ENCODE measurements at places on chromosomes 11 and 22. TPM values are rescaled to one million over a fixed set of nuclear protein-coding genes. Genes with fewer than 3 reads are reported as not detected.

Gene FGF4
- not detected for total RNA-seq

Gene DBX1
- total RNA-seq = not detected

DNA sequence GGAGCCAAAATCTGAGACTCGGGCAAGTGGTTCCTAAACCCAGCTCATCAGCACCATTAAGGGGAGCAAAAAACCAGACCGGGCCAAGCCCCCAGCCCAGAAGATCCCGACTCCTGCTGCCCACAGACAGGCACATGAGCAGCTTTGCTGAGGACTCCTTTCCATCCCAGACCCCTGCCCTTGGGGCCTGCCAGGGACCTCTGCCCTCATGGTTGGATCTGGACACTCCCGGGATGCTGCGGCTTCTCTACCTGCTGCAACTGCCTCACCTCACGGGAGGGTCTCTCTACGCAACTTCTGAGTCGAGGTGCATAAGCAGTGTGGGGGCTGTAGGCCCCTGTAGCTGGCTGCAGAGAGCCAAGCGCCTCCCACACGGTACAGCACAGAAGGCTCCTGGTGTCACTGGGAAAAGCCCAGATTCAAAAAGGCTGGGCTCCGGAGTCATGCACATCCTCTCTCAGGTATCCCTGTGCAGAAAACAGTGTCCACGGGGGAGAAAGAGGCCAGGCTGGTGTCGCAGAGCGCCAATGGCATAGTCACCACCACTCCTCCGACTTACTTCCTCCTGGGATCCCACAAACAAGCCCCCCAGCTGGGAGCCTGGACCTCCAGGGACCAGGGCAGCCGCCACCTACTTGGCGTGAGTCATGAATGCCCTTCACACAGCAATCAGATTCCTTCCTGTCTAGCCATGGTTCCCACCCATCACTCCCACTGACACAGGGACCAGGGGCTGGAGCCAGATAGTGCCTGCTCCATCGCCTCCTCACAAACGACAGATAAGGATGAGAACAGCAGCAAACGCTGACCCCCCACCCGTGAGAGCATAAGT, 122.1 kb downstream of the BCR start:
- DNase-seq = peak; percentile 48

GRCh38 chr22:49186293-49186692, 641.4 kb downstream of the BRD1 start:
- no peak for DNase-seq

DNA sequence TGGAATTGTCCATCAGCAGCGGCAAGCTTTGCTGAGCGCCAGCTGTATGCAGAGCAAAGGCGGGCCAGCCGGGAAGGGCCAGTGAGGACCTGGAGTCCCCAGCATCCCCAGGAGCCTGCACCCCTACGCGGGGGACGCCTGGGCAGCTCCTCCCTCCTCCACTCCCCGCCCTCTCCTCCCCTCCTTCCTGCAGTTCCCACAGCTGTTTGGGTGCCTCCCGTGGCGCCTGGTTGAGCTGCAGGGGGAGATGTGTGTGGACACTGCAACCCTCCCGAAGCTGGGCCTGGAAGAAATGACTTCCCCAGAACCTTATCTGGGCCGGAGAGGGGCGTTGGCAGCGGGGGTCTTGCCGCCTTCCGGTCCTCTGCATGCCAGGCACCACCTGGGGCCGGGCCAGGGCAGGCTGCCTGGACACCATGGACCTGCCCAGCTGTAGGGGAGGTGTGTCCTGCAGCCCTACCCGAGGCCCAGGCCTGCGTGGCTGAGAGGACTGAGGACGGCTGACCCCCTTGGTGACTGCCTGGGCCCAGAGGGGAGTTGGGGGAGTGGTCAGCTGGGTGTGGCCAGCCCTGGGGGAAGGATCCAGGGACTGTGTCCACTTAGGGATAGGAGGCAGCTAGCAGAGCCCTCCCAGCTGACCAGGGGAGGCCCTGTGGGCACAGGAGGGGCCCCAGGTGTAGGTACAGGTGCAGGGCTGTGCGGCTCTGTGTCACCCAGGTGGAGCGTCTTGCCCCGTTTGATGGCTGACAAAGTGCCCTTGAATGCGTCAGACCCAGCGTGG, 16.8 kb upstream of the MUC6 start:
- peak; percentile 18 for DNase-seq

DNA sequence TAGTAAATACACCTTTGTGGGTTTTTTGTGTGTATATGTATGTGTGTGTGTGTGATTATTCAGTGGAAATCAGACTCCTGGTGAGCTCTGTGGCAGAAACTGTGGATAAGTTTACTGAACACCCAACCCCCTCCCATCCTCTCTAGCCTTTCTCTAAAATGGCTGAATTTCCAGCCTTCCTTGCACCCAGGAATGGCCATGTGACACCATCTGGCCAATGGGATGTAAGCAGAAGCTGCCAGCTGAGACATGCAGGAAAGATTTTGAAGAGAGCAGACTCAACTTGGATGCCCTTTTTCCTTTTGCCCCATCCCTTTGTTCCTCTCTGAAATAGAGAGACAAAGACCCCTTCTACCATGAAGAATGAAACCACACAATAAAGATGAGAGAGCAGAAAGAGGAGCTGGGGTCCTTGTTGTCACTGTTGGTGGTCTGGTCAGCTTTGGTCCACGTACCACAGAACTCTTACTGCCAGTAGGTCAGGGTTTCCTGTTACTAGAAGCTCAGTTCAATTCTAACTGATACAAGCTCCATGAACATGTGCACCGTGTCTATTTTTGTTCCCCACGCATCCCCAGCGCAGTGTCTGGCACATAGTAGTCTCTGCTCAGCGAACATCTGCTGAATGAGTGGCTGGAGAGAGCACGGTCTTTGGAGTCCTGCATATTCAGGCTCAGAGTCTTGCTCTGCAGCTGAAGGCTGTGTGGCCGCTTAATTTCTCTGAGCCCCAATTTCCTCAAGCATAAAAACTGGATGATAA, 57.5 kb downstream of the SEZ6L start:
- no peak for DNase-seq

Gene DYNC2H1
- 7.2 TPM for total RNA-seq

- DNase-seq = no peak
Observed at GRCh38 chr11:103210543-103210942, 101.3 kb downstream of the DYNC2H1 start.

Gene FOLH1
- 0.53 TPM for total RNA-seq

DNA sequence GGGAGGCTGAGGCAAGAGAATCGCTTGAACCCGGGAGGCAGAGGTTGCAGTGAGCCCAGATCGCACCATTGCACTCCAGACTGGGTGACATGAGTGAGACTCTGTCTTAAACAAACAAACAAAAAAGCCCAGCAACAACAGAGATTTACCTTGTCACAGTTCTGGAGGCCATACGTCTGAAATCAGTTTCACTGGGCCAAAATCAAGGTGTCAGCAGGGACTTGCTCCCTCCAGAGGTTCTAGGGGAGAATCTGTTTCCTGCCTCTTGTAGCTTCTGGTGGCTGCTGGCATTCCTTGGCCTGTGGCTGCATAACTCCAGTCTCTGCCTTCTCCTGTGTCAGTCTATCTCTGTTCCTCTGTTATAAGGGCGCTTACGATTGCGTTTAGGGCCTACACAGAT, 1.5 kb downstream of the DDX10 start:
- DNase-seq = no peak

DNA sequence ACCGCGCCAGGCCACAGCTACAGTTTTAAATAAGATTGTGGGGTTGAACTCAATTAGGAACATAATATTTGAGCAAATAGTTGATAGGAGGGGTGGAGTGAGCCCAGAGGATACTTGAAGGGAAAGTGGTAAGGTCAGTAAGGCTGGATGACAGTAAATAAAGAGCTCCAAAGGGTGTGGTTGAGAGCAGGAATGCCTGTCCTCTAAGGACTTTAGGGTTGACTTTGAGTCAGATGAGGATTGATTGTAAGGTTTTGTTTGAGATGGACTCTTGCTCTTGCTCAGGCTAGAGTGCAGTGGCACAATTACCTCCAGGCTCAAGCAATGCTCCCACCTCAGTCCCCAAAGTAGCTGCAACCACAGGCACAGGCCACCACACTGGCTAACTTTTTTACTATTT, 2.4 kb downstream of the FOXR1 start:
- DNase-seq = no peak

Gene SEC14L6
- 0.08 TPM for total RNA-seq

Gene NNMT
- 298 TPM for total RNA-seq

Gene ZC3H12C
- total RNA-seq = 12.5 TPM

GRCh38 chr11:5938603-5938965, 3.5 kb upstream of the OR56A3 start:
- DNase-seq = no peak

- peak; percentile 64 for DNase-seq
Observed at GRCh38 chr11:125167292-125167953, 2.9 kb downstream of the PKNOX2 start.

GRCh38 chr11:1692708-1693326, 4.2 kb upstream of the KRTAP5-6 start:
- DNase-seq = no peak

Gene FOLR2
- total RNA-seq = 24.0 TPM

DNA sequence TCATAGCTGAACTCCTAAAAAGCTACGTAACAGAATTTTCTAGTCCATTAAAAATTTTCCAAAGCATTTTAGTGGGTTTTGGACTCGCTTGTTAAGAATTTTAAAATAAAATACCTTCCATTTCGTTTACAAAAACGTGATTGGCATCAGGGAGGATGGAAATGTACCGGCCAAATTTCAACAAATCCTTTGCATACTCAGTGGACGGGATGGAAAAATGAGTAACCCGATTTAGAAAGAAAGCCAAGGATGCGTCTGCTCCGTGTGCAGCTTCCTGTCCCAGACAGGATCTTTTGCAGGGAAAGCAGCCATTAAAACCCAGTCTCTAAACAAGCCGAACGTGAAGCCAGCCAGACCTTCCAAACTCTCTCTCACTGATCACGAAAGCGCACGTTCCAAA, 15.6 kb downstream of the TMEM184B start:
- no peak for DNase-seq

Gene DDX25
- 0.21 TPM for total RNA-seq

GRCh38 chr11:74769055-74769707, 20.5 kb downstream of the RNF169 start:
- DNase-seq = no peak

DNA sequence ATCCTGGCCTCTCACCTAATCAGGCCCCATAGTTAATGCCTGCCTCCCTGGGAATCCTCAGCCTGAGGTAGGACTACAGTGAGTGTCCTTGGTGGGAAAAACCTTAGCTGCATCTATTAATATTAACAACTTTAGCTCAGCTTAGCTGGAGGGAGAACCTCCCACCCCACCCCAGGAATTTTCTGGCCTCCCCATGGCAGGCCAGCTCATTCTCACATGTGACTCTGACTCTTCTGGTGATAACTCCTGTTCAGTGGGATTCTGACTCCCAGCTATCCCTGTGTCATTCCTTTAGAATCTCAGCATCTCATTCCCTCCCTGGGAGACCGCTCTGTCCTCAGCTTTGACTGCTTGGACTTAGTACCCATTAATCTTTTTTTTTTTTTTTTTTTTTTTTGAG, 14.5 kb downstream of the ART5 start:
- DNase-seq = no peak

Gene MYO7A
- total RNA-seq = 11.1 TPM

DNA sequence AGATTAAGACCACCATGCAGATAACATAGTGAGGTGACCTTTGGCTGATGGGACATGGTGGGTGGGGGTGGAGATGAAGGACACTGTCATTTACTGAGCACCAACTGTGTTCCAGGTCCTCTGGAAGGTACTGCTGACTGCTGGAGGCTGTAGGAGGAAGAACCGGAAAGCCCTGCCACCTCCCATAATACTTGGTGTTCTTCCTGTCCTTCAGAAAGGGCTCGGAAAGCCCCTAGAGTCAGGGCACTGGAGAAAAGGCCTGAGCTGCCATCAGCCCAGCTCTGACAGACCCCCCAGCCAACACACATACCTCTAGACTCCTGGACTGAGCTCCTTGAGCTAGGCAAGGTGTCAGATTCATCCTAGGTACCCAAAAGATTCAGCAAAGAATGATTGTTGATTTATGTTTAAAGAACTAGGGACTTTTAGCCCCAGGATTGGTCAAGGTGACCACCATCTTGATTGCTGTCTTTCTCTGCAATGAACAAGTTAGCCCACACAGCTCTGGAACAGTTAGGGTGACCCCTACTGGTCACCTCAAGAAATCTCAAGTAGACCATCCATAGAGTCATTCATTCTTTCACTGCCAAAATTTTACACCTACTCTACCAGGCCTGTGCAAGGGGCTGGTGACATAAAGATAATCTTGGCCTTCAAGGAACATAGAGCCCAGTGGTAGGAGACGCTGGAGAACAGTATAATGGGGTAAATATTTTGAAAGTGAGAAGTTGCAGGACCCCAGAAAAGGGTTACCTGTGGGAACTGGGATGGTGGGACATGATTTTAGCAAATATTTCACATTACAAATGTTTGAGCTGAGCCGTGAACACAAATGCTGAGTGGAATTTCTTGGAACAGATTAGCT, 39.4 kb downstream of the IRAG1 start:
- DNase-seq = no peak

DNA sequence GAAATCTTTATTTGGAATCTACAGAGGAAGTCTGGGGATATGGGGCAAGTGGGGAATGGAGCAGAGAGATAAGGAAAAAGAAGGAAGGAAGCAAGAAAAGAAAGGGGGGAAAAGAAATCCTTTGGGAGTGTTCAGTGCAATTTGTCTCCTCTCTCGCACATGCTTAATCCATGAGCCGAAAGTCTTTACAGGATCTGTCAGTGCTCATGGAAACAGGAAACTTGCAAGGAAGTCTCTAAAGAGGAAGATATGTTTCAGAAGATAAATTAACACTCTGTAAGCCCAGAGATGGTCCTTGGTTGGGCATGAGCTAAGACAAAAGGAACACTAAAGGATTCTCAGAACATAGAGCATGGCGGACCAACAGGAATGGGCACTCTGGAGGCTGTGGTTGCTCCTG, 47.9 kb upstream of the FLI1 start:
- DNase-seq = no peak

DNA sequence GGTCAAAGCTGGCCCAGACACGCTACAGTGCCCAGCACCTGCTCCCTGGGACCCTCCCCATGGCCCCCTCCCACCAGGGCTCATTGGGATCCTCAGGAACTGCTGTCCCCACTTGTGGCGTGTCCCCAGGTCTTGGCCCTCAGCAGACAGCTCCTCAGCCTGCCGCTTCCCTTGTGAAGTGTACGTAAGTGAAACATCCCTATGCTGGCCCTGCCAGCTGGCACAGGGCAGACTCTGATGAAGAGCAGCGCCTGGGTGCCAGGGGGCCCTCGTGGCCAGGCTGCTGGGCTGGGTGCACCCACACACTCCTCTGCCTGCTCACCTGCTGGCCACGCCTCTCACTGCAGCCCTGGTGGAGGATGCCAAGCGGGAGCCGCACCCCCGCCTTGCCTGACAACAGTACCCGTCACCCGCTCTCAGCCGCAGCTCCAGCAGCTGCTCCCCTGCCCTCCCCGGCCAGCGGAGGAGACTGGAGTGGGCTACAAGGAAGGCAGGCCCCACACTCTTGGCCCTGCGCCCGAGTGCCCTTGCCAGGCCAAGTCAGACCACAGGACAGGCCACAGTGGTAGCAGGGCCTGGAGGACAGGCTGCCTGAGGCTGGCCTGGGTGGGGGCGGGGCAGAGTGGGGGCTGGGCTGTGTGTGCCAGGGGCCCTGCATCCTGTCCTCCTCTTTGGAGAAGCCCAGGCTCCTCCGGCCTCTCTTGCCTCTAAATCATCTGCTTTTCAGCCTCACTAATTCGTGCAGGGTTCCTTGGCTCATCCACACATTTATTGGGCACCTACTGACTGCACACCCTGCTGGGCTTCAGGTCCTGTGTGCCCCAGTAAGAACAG, 39.5 kb downstream of the IGF2 start:
- DNase-seq = no peak
